ENCODE measurements at places on chromosomes 3 and 15. TPM values are rescaled to one million over a fixed set of nuclear protein-coding genes. Genes with fewer than 3 reads are reported as not detected.

Gene GOLGA6B
- total RNA-seq, result not detected

Gene ISLR2
- 0.31 TPM for total RNA-seq

Gene TICRR
- 10.5 TPM for total RNA-seq

Gene TMOD2
- total RNA-seq, result 2.1 TPM

Gene LMAN1L
- total RNA-seq, result not detected

Gene CD96
- not detected for total RNA-seq

Gene NR2F2
- 24.5 TPM for total RNA-seq

Gene SMCO1
- total RNA-seq, result not detected

Gene SSUH2
- 0.60 TPM for total RNA-seq

Gene SAMD7
- not detected for total RNA-seq

Gene ZNF860
- total RNA-seq, result 1.5 TPM

Gene TASOR
- 21.8 TPM for total RNA-seq

Gene MKRN2OS
- total RNA-seq, result not detected

Gene GPR27
- total RNA-seq, result 3.3 TPM

Gene CCRL2
- not detected for total RNA-seq

Gene TTC21A
- 2.8 TPM for total RNA-seq

Gene LRRC31
- not detected for total RNA-seq

Gene PLIN1
- total RNA-seq, result 0.06 TPM

Gene TM6SF1
- not detected for total RNA-seq

Gene ROPN1B
- total RNA-seq, result not detected

Gene RARRES1
- total RNA-seq, result 8.0 TPM

Gene ZPLD1
- total RNA-seq, result not detected

Gene TTC23
- total RNA-seq, result 10.2 TPM
